ENCODE measurements at places on chromosomes 6 and 20.

- no peak for DNase-seq
These were observed 1057.6 kb downstream of the KIF16B start for GRCh38 chr20:15515691-15516090.

GRCh38 chr6:137156650-137157049 is 16.8 kb downstream of the IL22RA2 start:
- DNase-seq: no peak

DNA sequence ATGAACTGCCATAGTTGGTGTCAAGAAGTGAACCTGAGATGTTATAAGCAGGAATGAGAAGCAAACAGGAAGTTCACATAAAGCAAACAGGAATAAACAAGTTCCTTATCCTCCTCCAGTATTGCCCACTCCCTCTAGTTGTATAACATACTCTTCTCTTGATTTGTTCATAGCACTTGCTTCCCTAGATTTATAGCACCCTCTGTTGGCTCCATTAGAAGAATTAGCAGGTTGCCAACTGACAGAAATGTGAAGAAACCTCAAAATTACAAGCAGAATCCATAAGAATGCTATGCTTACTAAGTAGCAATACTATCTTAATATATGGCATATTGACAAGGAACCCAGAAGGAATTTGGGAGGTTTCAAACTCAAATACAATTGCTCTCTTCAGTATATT is 195.4 kb downstream of the TBX18 start:
- DNase-seq: no peak

GRCh38 chr20:60407938-60408337 is 449.7 kb downstream of the CDH26 start:
- no peak for DNase-seq

DNA sequence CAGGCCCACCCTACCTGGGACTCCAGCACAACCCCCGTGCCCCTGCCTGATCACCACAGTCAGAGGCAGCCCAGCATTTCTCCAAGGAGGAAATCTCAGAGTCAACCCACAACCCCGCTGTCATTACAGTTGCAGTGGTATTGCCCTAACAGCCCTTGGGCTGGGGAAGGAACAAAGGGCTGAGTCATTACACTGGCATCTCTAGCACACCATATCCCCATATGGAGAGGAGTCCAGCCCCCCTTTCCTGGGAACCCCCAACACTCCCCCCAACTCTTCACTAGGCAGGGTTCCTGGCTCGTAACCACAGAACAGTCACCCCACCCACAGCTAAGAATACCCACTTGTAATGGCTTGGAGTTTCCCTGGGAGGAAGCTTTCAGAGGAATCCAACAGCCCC is 149.4 kb upstream of the OGFRL1 start:
- no peak for DNase-seq

GRCh38 chr6:43506171-43506570 is 4.0 kb downstream of the LRRC73 start:
- DNase-seq: no peak

DNA sequence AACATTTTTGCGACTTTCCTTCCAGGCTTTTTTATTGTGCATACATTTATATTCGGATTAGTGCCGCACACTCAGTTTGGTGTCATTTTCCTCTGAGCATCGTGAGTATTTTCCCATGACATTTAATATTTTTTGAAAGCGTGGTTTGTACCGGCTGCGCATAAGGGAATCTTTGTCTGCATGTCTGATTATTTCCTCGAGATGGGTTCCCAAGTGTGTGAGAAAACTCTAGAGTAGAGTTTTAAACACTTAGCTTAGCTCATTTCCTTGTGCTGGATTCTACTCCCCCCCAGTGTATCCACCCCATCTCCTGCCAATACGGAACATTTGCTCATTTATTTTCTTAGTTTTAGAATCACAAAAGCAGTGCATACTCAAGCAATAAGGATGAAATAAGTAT is 94.3 kb downstream of the CDC5L start:
- no peak for DNase-seq

DNA sequence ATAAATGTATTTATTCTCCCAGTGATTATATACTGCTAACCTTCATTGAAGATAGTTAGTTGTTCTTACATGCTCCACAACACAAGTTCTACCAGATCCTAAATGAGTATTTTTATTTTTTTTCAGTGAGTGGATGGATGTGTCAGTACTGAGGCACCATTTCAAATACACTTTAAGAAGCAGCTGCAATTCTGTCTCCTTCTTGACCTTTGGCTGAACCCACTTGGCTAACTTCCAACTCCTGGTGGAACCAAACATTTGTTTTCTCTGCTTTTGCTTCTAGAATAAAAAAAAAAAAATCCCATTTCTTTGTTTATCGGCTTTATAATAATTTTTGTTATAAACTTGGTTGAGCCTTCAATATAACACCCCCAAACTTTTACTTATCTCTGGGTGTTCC is 458.3 kb upstream of the MAP3K7 start:
- no peak for DNase-seq

DNA sequence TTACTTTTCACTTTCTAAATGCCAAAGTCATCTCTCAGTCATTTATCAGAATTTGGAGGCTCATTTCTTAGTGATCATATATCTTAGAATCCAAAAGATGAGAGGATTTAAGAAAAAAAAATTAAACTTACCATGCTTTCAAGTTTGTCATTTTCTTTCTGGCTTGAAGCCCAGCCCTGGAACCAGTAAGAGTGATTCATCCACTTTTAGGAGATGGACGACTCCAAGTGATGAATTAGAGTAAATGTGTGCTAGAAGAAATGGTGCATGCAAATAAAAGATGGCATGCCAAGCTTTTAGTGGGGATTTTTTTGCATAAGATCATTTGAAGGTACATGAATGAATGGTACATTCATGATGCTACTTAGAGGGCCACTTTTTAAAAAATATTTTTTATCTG is 20.1 kb downstream of the PLCB1 start:
- no peak for DNase-seq

DNA sequence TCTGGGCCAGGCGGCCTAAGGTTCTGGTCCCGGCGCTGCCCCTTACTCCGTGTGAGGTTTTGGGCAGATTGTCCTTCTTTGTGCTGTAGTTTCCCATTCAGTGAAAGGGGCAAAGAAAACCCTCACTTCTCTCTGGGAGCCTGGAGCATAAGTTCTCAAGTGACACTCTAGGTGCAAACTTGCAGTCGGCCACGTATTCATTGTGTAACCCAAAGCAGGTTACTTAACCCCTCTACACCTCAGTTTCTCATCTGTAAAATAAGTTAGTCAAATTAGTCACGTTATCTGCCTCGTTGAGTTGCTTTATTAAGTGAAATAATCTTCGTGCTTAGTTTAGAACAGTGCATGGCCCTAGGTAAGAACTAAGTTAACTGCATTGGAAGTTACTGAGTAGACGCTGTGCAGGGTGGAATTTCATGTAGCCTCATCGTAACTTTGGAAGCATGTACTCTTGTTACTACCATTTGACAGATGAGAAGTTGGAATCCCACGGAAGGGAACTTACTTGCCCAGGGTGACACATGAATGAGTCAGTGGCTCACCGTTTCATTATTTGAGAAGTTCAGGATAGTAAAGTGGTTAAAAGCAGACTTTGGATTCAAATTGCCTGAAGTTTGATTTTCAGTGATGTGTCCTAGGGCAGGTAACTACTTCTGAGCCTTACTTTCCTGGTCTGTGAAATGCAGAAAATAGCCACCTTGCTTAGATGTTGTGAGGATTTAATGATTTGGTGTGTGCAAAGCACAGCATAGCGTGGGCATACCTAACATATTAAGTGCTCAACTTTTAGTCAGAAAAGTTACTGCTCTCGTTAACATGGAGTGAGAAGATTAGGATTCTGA is 556 bp upstream of the MROH8 start:
- DNase-seq: no peak

GRCh38 chr20:1588533-1589460 is 31.0 kb downstream of the SIRPB1 start:
- DNase-seq: no peak

DNA sequence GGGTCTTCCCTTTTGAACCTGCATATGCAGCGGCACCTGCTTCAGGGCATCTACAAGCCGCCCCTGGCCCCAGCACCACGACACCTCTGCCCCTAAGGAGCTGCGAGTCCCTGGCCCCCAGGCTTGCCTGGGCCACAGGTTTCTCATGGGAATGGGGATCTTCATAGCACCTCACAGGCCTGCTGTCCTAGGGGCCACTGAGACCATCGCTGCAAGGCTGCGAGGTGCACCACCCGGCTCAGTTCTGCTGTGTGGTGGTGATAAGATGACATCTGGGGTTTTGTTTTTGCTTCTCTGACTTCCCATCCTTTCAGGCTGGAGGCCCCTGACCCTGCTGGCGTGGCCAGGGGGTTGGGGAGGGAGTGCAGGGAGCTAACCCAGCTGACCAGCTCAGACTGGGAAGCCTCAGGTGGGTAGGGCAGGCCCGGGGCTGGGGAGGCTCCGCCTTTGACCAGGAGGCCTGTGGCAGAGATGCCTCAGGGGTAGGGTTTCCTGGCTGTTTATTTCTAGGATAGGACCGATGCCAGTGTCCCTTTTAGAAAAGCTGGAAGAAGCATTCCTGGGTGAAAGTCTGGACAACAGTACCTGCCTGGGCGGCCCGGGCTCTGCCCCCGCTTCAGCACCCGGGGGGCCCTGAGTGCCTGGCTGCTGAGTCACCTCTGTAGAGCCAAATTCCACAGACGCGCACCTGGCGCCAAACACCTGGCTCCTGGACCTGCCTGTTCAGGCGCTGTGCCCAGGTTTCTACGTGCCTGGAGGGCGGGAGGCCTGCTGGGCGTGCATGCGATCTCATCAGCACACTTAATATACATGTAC is 264.7 kb downstream of the DLL1 start:
- no peak for DNase-seq

DNA sequence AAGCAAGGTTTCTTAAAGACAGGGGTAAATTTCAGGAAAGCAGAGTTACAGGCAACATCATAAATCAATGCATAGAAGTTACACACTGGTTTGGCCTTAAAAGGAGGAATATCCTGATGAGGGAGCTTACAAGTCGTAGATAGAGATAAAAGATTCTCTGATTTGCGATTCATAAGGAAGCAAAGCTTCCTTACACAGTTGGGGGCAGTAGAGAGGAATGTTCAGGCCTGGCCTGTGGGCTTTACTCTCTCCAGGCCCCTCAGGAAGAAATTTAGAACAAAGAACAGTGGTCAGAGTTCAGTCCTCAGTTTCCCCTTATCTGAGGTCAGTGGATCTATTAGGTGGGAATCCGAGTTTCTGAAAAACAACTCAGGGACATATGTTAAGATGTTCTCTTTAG is 19.3 kb downstream of the HLA-C start:
- DNase-seq: no peak

GRCh38 chr6:106102034-106102433 is 15.9 kb downstream of the PRDM1 start:
- DNase-seq: no peak

DNA sequence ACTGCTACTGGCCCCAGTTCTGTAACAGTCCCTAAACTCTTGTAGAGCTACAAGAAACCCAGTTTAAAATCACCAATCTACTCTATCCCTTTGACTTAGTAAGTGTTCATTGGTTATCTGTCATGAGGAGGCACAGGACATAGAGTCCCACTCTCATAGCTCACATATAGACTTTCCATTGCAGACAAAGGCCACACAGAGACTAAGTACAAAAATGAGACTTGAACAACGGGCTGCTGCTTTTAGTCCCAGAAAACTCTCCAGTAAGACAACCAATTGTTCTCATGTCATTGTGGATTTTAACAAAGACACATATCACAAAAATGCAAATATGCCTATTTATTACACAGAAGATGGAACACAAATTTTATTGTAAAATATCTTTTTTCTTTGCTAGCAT is 197.4 kb downstream of the PTPRK start:
- no peak for DNase-seq

DNA sequence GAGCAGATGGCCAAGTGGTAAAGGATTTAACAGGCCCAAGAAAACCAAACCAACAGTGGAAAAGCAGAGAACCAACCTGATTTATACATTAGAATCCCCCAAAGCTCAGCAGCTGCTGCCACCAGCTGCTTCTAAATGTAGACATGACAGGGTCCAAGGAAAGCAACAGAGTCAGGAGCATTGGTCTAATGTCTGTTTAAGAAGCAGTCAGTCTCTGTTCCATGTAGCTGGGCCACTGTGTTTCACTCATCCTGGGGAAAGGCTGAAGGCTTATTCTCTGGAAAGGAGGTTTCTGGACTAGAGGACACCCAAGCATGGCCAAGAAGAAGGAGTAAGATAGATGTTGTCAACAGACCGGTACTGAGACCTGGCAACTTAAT is 75.4 kb downstream of the TMEM244 start:
- DNase-seq: no peak

DNA sequence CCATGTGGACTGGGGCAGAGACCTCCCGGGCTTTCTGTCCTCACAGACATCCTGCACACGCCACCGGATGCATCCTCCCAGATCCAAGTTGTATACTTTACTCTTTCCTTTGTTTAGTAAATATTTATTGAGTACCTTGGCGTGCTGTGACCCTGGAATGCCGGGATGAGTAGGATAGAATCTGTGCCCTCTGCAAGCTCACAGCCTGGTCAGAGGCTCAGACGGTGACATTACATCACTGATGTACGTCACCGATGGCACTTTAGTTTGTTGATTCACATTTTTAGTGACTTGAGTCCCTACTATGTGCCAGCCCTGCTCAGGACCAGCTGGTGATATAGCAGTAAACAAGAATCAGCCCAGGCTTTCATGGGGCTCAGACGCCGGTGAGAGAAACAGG is 32.9 kb downstream of the SIRPA start:
- no peak for DNase-seq

DNA sequence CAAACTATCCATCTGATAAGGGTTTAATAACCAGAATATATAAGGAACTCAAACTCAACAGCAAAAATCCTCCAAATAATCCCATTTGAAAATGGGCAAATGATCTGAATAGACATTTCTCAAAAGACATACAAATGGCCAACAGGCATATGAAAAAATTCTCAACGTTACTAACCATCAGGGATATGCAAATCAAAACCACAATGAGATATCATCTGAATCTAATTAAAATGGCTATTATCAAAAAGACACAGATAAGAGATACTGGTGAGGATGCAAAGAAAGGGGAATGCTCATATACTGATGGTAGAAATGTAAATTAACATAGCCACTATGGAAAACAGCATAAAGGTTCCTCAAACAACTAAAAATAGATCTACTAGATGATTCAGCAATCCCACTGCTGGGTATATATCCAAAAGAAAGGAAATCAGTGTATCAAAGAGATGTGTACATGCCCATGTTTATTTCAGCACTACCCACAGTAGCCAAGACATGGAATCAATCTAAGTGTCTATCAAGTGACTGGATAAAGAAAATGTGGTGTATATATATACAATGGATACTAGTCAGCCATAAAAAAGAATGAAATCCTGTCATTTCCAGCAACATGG is 6.1 kb upstream of the BRD2 start:
- DNase-seq: no peak

Measured in NCI-H1930 (cell line).